Spleen (tissue), 13 donors: ENCODE measurements at places on chromosomes 6 and 20. TPM values are rescaled to one million over a fixed set of nuclear protein-coding genes. Genes with fewer than 3 reads are reported as not detected.

SYTL3 gene
- 27.4 TPM for total RNA-seq

COL9A1 gene
- not detected for total RNA-seq

CCN6 gene
- not detected for total RNA-seq

DNA sequence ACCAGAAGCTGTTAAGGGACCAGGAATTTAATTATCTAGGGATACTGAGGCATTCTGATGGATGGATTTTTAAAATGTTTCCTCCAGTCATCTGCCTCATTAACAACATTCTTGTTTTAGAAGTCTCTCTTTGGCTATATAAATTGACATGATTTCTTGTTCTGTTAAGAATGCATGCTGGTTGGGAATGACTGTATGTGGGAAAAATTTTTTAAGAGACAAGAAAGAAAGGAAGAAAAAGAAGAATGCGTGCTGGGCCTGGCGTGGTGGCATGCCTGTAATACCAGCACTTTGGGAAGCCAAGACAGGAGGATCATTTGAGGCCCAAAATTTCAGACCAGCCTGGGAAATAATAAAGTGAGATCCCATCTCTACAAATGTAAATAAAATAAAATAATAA is 203.6 kb downstream of the GJA1 start:
- no peak for DNase-seq

DNA sequence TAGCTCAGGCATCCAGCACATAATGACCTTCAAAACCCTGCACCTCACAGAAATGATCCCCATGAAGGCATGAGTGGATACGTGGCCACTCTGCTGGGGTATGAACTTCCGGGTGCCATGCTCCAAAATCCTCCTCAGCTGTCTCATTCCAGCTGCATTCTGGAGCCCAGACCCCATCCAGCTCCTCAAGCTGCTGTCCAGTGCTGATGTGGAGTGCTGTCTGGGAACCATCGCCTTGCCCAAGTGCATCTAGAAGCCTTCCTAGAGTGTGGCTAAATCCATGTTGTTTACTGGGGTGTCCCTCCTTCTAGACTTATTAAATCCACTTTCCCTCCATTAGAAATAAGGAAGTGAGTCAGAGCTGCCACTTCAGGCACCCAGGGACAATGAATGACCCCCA is 130.8 kb upstream of the PTPRT start:
- no peak for DNase-seq

DNA sequence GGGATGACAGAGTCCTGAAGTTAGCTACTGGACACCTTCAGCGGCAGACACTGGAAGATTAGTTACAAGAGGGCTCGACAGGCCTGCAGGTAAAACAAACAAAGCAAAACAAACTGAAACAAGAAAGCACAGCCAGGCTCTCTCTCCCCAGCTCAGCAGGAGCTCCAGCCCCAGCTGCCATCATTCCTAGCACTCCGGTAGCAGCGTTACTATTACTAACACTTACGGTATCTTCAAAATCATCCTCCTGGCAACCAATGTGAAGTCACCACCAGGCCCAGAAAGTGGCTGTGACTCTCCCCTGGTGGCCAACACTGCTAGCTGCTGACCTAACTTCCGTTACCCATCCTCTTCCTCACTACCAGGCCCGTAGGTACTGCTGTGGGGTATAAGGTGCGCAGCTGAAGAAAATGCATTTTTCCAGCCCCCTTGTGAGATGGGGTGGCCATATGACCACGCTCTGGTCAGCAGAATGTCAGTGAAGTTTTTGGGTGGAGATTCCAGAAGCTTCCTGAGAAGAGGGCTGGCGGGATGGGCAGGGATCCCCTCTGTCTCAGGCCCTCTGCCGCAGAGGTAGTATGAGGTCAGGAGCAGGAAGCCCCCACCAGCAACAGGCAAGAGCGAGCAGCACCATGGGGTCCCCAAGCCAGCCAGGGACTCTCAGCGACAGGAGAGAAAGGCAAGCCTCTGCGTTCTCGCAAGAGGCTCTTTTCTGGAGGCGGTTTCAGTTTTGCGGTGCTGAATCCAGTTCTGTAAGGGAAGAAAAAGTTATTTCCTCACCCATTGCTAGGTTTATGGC is 37.4 kb upstream of the TBXT start:
- no peak for DNase-seq

- peak; percentile 71 for DNase-seq
These were observed 535 bp downstream of the NKAIN2 start for GRCh38 chr6:123804014-123804786.

DNA sequence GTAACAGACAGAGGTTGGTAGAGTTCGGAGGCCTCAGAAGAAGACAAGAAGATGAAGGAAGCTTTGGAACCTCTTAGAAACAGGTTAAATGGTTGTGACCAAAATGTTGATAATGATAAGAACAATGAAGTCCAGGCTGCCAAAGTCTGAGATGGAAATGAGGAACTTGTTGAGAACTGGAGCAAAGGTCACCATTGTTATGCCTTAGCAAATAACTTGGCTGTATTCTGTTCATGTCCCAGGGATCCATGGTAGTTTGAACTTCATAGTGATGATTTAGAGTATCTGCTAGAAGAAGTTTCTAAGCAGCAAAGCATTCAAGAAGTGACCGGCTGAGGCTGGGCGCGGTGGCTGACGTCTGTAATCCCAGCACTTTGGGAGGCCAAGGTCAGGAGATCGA is 11.1 kb upstream of the LSM14B start:
- no peak for DNase-seq

PTGIS gene
- total RNA-seq = 0.98 TPM

DNA sequence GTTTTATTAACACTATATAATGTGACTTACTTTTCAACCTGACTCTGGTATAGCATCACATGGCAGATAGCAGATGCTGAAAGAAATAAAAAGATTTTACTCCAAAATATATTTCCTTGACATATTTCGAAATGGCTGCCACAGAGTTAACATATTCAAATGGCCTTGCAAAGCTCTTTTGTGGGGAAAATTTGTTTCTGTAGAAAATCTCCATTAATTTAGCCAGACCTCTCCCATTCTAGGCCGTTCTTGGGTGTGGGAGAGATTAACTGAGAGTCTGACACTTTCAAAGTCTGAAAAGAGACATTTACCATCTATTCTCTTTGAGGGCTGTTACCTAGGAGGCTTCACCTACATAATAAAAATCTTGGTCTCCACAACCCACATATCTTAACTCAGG is 217.2 kb downstream of the OTOR start:
- no peak for DNase-seq

- no peak for DNase-seq
These were observed 53.5 kb downstream of the TGM2 start for GRCh38 chr20:38111366-38112232.
